Articular chondrocyte of knee joint (primary cell): ENCODE measurements at places on chromosomes 5 and 9. TPM values are rescaled to one million over a fixed set of nuclear protein-coding genes. Genes with fewer than 3 reads are reported as not detected.

Gene SERF1A
- total RNA-seq, result 8.4 and 9.8 TPM in 2 replicates

Gene DMGDH
- total RNA-seq, result 7.2 and 8.4 TPM in 2 replicates

Gene LIX1
- total RNA-seq, result 0.11 TPM in 1 of 2 replicates, not detected in the other

Gene OR1J2
- 0.26 and 0.32 TPM in 2 replicates for total RNA-seq

Gene CD72
- total RNA-seq, result 2.7 and 2.8 TPM in 2 replicates

Gene BTNL8
- not detected in 2 replicates for total RNA-seq

Gene FGD3
- not detected in 2 replicates for total RNA-seq

Gene DND1
- 0.11 and 0.13 TPM in 2 replicates for total RNA-seq

Gene SEMA5A
- total RNA-seq, result 19.6 and 38.5 TPM in 2 replicates

Gene ANKRD20A1
- not detected in 2 replicates for total RNA-seq

Gene SCGB3A1
- total RNA-seq, result not detected in 2 replicates

Gene PPP3R2
- not detected in 2 replicates for total RNA-seq

Gene ST6GALNAC6
- total RNA-seq, result 81.9 and 89.9 TPM in 2 replicates
